ENCODE measurements at places on chromosomes 7 and 10.

DNA sequence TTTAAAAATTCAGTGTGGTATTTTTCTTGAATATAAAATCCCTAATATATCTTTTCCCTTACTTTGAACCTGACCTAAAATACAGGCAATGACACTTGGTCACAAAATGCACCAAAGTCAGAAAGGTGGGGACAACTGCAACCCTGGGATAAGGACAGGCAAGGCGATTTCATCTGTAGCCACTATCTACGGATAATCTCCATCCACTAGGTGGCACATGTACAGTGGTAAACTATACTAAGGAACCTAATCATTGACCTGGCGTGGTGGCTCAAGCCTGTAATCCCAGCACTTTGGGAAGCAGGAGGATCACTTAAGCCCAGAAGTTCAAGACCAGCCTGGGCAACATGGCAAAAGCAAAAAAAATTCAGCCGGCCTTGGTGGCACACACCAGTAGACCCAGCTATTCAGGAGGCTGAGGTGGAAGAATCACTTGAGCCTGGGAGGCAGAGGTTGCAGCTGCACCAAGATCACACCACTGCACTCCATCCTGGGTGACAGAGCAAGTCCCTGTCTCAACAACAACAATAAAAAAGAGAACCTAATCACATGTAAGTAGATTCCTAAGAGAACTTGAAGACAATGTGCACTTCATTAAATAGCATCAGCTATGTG, 98.9 kb downstream of the KMT2C start:
- no peak overlapping the region for H3K27ac ChIP-seq
- H3K4me1 ChIP-seq = peaks cover 3% of the 10 kb centered on the region
- peak; percentile 58 for DNase-seq
- H3K27me3 ChIP-seq = no peaks in the 10 kb centered on the region
- H3K36me3 ChIP-seq = no peaks in the 10 kb centered on the region

DNA sequence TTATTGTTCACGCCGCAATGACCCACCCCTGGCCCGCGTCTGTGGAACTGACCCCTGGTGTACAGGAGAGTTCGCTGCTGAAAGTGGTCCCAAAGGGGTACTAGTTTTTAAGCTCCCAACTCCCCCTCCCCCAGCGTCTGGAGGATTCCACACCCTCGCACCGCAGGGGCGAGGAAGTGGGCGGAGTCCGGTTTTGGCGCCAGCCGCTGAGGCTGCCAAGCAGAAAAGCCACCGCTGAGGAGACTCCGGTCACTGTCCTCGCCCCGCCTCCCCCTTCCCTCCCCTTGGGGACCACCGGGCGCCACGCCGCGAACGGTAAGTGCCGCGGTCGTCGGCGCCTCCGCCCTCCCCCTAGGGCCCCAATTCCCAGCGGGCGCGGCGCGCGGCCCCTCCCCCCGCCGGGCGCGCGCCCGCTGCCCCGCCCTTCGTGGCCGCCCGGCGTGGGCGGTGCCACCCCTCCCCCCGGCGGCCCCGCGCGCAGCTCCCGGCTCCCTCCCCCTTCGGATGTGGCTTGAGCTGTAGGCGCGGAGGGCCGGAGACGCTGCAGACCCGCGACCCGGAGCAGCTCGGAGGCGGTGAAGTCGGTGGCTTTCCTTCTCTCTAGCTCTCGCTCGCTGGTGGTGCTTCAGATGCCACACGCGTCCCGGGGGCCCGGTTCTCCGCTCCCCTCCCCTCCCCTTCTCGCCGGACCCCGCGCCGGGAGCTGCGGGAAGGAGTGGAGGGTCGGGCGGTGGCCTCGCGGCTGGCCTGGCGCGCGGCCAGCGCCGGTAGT, at the start of gene CBX3:
Gene CBX3, plus strand, starts transcription at position 499 of the 772 bp plus-strand sequence. CDS start 1,254 bp downstream, outside the sequence.
- DNase-seq = peak; percentile 92
- peak within 1 kb of the TSS; percentile 100 for H3K27ac ChIP-seq
- peak within 1 kb of the TSS; percentile 93 for H3K4me3 ChIP-seq
- peaks cover 48% of the 10 kb centered on the region for H3K36me3 ChIP-seq

DNA sequence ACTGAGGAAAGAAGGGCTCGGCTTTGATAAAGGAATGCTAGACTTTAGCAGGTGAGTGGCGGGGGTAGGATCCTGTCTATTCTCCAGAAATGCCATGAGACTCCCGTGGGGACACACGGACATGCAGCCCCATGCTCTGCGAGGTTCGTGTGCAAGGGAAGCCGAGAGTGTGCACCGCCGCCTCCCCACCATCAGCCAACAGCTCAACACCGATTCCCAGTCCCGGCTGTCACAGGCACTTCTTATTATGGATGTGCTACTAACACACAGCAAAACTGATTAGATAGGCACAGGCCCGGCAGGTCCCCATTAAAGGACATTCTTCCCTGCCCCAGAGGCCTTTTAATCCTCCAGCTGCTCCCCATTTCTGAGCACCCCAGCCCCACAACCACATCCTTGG, 154.4 kb downstream of the PRKAG2 start:
- H3K27ac ChIP-seq = no peak overlapping the region
- H3K4me3 ChIP-seq = no peak overlapping the region
- no peaks in the 10 kb centered on the region for H3K36me3 ChIP-seq
- H3K27me3 ChIP-seq = peaks cover 3% of the 10 kb centered on the region
- peaks cover 28% of the 10 kb centered on the region for H3K4me1 ChIP-seq

GRCh38 chr7:72430531-72430930, 18.4 kb upstream of the CALN1 start:
- H3K4me3 ChIP-seq = no peak overlapping the region
- H3K27me3 ChIP-seq = no peaks in the 10 kb centered on the region
- no peak for DNase-seq
- H3K4me1 ChIP-seq = no peaks in the 10 kb centered on the region
- H3K36me3 ChIP-seq = no peaks in the 10 kb centered on the region

GRCh38 chr7:75977743-75978142, 16.7 kb downstream of the TMEM120A start:
- no peak overlapping the region for H3K27ac ChIP-seq
- no peak overlapping the region for H3K4me3 ChIP-seq
- H3K36me3 ChIP-seq = peaks cover 56% of the 10 kb centered on the region
- peaks cover 14% of the 10 kb centered on the region for H3K4me1 ChIP-seq
- H3K27me3 ChIP-seq = no peaks in the 10 kb centered on the region

DNA sequence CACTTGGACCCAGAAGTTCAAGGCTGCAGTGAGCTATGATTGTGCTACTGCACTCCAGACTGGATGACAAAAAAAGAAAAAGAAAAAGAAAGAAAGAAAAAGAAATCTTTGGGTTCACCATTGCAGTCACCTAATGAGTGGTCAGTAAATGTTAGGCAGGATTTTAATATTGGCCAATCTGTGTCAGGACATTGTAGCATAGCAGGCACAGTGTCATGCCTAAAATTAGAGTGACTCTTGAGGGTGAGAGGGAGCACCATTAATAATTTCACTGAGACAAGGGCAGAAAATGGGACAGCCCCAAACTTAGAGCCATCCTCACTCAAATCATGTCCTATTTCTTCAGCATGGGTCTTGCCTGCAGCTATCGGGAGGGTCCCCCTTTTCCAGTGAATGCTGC, 221.6 kb upstream of the NRP1 start:
- no peak for DNase-seq
- no peaks in the 10 kb centered on the region for H3K27me3 ChIP-seq
- H3K4me3 ChIP-seq = no peak overlapping the region

- H3K4me3 ChIP-seq = no peak overlapping the region
- no peaks in the 10 kb centered on the region for H3K36me3 ChIP-seq
- no peak for DNase-seq
- no peak overlapping the region for H3K27ac ChIP-seq
- no peaks in the 10 kb centered on the region for H3K4me1 ChIP-seq
- no peaks in the 10 kb centered on the region for H3K27me3 ChIP-seq
Measured at GRCh38 chr7:48875045-48875916, 49.1 kb upstream of the CDC14C start.

DNA sequence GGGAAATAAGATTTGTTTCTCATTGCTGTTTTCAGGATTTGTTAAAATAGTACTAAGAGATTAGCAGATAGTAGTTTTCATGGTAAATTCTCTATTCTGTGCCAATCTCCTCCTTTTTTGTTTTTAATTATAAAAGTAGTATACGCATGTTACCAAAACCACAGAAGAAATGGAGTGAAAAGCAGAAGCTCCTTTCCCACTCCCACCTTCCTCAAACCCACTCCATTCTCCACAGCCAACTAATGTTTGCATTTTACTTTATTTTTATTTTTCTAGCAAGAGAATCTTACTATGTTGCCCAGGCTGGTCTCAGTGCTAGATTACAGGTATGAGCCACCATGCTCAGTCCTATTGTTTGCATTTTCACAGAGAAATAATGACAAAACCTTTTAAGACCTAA, 4.5 kb upstream of the LRMDA start:
- H3K27me3 ChIP-seq = peaks cover 44% of the 10 kb centered on the region
- peaks cover 4% of the 10 kb centered on the region for H3K4me1 ChIP-seq
- DNase-seq = no peak

- H3K36me3 ChIP-seq = no peaks in the 10 kb centered on the region
- H3K4me3 ChIP-seq = peak overlapping the region; percentile 79
- no peak for DNase-seq
- peaks cover 4% of the 10 kb centered on the region for H3K4me1 ChIP-seq
- no peaks in the 10 kb centered on the region for H3K27me3 ChIP-seq
- no peak overlapping the region for H3K27ac ChIP-seq
Measured at GRCh38 chr7:90701021-90701420, 104.9 kb downstream of the CDK14 start.

DNA sequence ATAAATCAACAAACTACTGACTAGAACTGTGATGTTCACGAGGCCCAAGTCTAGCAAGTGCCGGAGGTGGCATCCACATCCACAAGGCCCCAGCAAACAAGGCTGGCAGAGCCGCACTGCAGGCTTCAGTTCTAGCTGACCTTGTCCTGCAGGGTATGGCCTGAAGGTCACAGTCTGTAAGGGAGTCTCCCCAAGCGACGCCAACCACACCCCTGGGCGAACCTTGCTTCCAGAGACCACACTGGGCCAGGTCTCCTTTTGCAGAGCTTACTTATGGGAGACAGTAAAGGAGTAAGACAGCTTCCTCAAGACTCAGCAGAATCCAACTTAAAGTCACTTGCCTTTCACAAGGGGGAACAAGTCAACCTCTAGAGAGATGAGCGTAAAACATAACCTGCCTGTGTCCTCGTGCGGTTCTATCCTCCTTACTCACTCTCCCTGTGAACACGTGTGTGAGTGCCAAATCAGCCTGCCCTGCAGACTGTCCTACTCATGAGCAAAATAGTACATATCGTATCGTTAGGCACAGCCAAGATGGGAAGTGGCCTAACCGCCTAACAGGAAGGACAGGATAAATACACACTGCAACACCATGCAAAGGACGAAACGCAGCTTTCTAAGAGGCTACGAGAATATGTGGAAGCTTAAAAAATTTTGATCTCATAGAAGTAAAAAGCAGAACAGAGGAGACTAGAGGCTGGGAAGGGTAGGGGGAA, 22.7 kb downstream of the FAM53B start:
- no peaks in the 10 kb centered on the region for H3K27me3 ChIP-seq
- H3K36me3 ChIP-seq = no peaks in the 10 kb centered on the region
- H3K27ac ChIP-seq = no peak overlapping the region
- H3K4me1 ChIP-seq = peaks cover 8% of the 10 kb centered on the region
- no peak for DNase-seq

- peaks cover 19% of the 10 kb centered on the region for H3K4me1 ChIP-seq
- no peak overlapping the region for H3K4me3 ChIP-seq
- H3K27ac ChIP-seq = peak overlapping the region; percentile 99
- DNase-seq = peak; percentile 84
- H3K27me3 ChIP-seq = no peaks in the 10 kb centered on the region
Measured at GRCh38 chr10:3886191-3886590, 101.2 kb upstream of the KLF6 start.

- DNase-seq = peak; percentile 51
- no peak overlapping the region for H3K4me3 ChIP-seq
- H3K4me1 ChIP-seq = peaks cover 37% of the 10 kb centered on the region
- no peaks in the 10 kb centered on the region for H3K36me3 ChIP-seq
- no peak overlapping the region for H3K27ac ChIP-seq
Measured at GRCh38 chr7:47580175-47580706, 1.7 kb downstream of the TNS3 start.

- peak; percentile 86 for DNase-seq
- peaks cover 20% of the 10 kb centered on the region for H3K4me1 ChIP-seq
- H3K4me3 ChIP-seq = no peak overlapping the region
- H3K27ac ChIP-seq = peak overlapping the region; percentile 31
- H3K27me3 ChIP-seq = no peaks in the 10 kb centered on the region
- H3K36me3 ChIP-seq = no peaks in the 10 kb centered on the region
Measured at GRCh38 chr10:114347241-114347640, 57.1 kb downstream of the AFAP1L2 start.

DNA sequence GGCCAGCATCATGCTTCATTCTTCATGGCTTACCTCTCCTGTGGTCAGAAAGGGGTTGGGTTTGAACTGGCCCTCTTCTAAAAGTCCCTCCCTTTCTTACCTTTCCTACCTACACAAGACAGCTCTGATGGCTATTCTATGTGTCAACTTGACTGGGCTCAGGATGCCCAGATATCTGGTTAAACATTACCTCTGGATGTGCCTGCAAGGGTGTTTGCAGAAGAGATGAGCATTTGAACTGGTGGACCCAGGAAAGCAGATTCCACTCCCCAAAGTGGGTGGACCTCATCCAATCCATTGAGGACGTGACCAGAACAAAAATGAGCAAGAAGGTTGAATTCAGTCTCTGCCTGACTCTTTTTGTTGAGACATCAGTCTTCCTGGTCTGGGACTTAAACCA, 79.0 kb upstream of the TCF7L2 start:
- no peaks in the 10 kb centered on the region for H3K36me3 ChIP-seq
- H3K27ac ChIP-seq = no peak overlapping the region
- no peaks in the 10 kb centered on the region for H3K27me3 ChIP-seq
- no peaks in the 10 kb centered on the region for H3K4me1 ChIP-seq
- no peak for DNase-seq
- no peak overlapping the region for H3K4me3 ChIP-seq

Measured in mesenchymal stem cell (in vitro differentiated cells and primary cell).